ENCODE measurements at places on chromosomes 13 and 19.

- DNase-seq = no peak
Observed at GRCh38 chr13:44489751-44490150, 86.4 kb downstream of the TSC22D1 start.

- no peak for DNase-seq
Observed at GRCh38 chr13:46720189-46720588, 76.8 kb downstream of the ESD start.

DNA sequence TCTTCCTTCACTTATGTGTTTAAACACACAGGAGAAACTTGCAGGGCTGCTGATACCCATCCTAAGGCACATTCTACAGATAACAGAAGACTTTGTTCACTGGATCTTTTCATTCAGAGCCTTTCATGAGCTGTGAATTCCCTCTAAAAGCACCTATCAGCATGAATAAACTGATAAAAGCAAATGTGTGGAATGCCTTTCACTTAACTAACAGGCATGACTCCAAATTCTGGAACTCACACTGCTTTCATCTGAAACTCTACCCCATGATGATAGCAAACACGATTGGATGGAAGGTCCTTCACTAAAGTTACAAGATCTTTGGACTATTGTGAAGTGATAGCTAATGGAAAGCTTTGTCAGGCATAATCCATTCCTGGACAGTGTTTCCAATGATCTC is 457.3 kb downstream of the EFNB2 start:
- DNase-seq = peak; percentile 11

GRCh38 chr19:45058622-45059159 is 17.6 kb downstream of the ZNF296 start:
- no peak for DNase-seq

GRCh38 chr19:558770-559439 is 13.5 kb upstream of the BSG start:
- DNase-seq = no peak

GRCh38 chr19:37905946-37906868 is at the start of gene WDR87:
WDR87 (minus strand) TSS chr19:37906594; CDS start chr19:37898239, 8,355 bp downstream.
- peak; percentile 4 for DNase-seq

GRCh38 chr19:11274533-11275086 is 12.3 kb upstream of the DOCK6 start:
- no peak for DNase-seq

DNA sequence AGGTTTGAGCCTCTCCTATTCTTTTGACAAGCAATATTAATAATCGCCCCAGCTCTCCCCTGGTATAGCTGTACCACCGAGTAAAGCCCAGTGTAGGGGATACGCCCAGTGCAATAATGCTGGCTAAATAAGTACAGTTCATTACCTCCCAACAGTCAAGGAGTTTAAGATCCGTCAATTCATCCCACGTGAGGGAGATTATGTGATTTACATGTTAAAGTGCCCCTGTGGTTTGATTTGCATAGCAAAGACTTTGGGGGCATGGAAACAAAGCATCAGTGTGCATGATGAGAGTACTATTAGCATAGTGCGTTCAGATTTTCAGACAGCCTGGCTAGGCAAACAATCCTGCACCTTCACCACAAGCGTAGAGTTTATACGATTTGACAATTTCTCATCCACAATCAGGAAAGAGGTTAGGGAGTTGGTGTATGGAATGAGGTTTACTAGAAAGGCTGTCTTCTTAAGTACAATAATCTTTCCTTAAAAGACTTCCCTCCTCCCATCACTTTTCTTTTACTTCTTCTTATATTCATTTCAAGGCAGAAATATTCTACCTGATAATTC is 754.0 kb downstream of the DIAPH3 start:
- DNase-seq = no peak

- peak; percentile 70 for DNase-seq
Observed at GRCh38 chr13:41562083-41562482, 104.7 kb downstream of the RGCC start.

GRCh38 chr13:88369866-88370265 is 698.7 kb downstream of the SLITRK5 start:
- no peak for DNase-seq

DNA sequence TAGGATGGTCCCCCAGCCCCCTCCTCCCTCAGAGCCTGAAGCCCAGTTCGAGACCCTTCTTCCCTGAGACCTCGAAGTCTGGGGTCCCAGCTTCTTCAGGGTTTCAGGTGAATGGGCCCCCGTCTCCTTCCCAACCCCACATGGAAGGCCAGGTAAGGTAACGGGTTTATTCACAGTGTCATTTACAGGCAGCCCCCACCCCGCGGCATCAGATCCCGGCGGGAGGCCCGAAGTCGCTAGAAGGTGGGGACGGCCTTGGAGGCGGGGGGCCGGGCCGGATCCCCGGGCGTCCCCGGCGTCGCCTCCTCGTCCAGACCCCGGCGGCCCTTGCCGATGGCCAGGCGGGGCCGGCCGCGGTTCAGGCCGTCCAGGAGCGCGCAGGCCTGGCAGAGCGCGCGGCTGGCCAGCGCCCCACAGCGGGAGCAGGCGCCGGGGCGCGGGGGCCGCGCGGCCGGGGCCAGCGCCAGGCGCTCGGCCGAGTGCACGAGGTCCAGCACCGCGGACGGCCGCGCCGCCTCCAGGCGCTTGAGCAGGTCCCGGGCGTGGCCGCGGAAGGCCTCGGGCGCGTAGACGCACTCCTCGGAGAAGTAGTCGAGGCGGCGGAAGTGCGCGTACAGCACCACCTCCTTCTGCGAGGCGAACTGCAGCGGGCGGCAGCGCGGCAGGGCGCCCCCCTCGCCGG is 9.7 kb downstream of the CTU1 start:
- no peak for DNase-seq

GRCh38 chr19:56096665-56097064 is 24.4 kb downstream of the ZNF787 start:
- DNase-seq = no peak

DNA sequence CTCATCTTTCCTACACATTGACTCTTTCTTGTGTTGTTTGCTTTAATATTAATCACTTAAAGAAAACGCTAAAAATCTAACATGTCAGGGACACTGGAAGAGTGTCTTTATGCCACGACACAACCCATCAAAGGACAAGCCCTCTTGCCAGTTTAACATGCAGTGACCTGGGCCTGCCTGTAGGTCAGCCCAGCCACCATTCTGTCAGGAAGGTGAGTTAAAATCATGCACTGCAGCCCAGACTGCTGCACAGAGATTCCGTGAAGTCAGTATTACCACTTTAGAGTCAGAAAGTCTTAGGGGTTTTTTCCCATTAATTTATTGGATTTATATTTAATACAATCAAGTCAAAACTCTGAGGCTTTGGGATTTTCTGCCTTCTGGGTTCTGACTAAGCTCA is 58.0 kb downstream of the TNFRSF19 start:
- DNase-seq = no peak

Measured in fibroblast of the aortic adventitia (primary cell).